ENCODE measurements at places on chromosomes 12 and 14. TPM values are rescaled to one million over a fixed set of nuclear protein-coding genes. Genes with fewer than 3 reads are reported as not detected.
A peak's percentile ranks its signal among the peaks of the same experiment; 100 is the strongest.

The OR6C68 gene
- not detected for total RNA-seq

The TSHR gene
- not detected for total RNA-seq

The IL31 gene
- not detected for total RNA-seq

The ADAM21 gene
- not detected for total RNA-seq

The SYNDIG1L gene
- total RNA-seq, result not detected

The GALNT6 gene
- total RNA-seq, result 9.8 TPM

The DMAC2L gene
- 7.2 TPM for total RNA-seq

- peak; percentile 57 for DNase-seq
- peak overlapping the region; percentile 19 for H3K27ac ChIP-seq
- no peaks in the 10 kb centered on the region for H3K36me3 ChIP-seq
- peaks cover 9% of the 10 kb centered on the region for H3K4me1 ChIP-seq
- no peaks in the 10 kb centered on the region for H3K27me3 ChIP-seq
- no peak overlapping the region for H3K4me3 ChIP-seq
Measured at GRCh38 chr12:66107451-66107915, 23.1 kb downstream of the LLPH start.

GRCh38 chr12:106070611-106071010, 68.1 kb downstream of the NUAK1 start:
- no peak overlapping the region for H3K4me3 ChIP-seq
- no peaks in the 10 kb centered on the region for H3K27me3 ChIP-seq
- H3K36me3 ChIP-seq, result peaks cover 41% of the 10 kb centered on the region

GRCh38 chr12:67747869-67748742, 99.6 kb downstream of the DYRK2 start:
- peaks cover 16% of the 10 kb centered on the region for H3K4me1 ChIP-seq
- no peaks in the 10 kb centered on the region for H3K27me3 ChIP-seq
- no peak overlapping the region for H3K4me3 ChIP-seq
- DNase-seq, result no peak
- H3K27ac ChIP-seq, result peak overlapping the region; percentile 34
- no peaks in the 10 kb centered on the region for H3K36me3 ChIP-seq

DNA sequence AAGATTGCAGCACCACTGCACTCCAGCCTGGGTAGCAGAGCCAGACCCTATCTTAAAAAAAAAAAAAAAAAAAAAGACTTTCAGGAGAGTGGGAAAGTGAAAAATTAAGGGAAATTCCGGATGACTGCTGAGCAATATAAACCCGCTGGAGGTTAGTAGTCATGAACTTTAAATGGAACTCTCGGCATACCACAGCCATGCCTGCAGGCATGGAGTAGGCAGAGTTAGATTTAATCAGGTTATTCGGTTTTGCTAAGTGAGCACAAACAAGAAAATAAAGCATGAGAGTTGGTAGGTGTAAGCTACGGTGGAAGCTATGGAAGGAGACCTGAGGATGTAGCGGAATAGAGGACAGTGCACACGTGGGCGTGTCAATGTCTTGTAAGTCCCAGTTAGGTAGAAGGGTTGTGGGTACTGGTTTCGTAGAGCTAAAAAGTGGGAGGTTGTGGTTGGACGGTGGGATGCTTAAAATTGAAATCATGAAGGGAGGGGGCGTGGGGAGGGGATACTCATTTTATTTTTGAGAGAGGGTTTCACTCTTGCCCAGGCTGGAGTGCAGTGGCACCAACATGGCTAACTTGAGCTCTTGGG, 11.8 kb upstream of the TUBA1C start:
- DNase-seq, result no peak
- H3K27ac ChIP-seq, result no peak overlapping the region
- no peaks in the 10 kb centered on the region for H3K27me3 ChIP-seq

DNA sequence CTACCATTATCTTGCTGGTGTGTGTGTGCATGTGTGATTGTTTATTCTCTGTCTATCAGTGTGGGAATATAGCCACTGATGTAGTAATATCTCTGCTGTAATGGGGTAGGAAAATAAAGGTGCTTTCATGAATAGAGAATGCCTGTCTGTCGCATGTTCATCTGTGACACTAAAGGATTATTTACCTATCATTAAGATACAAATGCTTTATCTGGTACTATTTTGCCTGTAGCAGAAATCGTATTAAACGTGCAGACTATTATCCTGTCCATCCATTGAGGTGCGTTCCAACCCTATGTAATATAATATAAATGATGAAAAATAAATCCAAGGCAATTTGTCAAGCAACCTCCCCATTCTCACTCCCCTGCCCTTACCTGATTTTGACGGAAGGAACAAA, 1215.1 kb downstream of the BCL11B start:
- H3K27ac ChIP-seq, result no peak overlapping the region
- no peaks in the 10 kb centered on the region for H3K27me3 ChIP-seq
- DNase-seq, result no peak
- H3K36me3 ChIP-seq, result no peaks in the 10 kb centered on the region
- H3K4me1 ChIP-seq, result no peaks in the 10 kb centered on the region

- DNase-seq, result no peak
- H3K4me1 ChIP-seq, result no peaks in the 10 kb centered on the region
- no peak overlapping the region for H3K27ac ChIP-seq
- H3K4me3 ChIP-seq, result no peak overlapping the region
Measured at GRCh38 chr14:105848570-105848969, 322.2 kb downstream of the TMEM121 start.

DNA sequence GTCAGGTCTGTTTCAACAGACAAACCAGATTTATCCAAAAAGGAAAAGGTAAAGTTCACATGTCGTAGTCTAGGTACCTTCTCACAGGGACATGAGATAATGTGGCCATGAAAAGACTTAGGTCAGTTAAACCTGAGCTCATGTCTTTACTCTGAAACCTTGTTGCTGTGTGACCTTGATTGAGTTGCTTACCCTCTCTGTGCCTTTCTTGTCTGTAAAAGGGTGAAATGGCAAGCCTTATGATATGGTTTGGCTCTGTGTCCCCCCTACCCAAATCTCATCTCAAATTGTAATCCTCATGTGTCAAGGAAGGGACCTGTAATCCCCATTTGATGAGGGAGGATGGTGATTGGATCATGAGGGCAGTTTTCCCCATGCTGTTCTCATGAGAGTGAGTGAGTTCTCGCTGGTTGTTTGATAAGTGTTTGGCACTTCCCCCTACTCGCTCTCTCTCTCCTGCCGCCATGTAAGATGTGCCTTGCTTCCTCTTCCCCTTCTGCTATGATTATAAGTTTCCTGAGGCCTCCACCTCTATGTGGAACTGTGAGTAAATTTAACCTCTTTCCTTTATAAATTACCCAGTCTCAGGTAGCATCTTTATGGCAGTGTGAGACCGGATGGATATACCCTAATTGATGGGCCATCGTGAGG, 299.8 kb downstream of the ADGRD1 start:
- H3K36me3 ChIP-seq, result no peaks in the 10 kb centered on the region
- no peak overlapping the region for H3K4me3 ChIP-seq
- DNase-seq, result no peak
- no peaks in the 10 kb centered on the region for H3K4me1 ChIP-seq
- H3K27me3 ChIP-seq, result no peaks in the 10 kb centered on the region

DNA sequence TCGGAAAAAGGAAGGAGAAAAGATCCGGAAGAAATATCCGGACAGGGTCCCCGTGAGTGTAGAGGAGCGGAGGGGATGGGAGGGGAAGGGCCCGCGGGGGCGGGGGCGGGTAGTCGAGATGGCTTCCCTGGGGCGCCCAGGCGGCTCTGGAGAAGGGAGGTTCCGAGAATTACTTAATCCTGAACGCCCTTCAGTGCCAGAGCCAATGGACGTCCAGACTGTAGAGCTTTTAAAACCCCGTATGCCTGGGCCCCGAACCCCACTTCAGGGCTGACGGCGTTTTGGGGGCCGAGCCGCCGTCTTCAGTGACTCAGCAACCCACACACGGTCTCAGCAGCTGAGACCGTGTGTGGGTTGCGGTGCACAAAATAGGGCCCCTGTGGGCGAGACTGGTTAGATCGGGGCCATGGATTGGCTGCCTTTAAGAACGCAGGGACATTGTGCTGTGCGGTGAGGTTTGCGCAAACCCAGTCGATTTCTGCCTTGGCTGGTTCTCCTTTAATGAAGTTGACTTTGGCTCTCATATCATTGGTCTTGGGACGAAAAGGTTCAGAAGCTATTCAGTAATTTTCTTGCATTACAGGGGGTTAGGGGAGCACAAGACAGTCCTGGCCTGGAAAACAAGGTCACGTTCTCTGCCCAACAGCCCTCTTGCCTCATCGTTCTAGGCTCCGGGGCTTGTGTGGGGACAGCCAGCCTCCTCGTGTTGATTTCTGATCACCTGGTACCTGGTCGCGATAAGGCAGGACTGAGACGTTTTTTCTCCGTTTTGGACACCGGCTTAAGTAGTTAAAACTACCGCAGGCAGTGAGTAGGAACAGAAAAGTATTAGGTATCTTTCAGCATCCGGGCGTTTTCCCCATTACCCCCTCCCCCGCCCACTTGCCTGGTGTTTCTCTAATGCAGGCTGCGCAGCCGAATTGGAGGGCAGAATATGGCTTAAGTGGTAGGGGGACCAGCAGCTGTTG, 775 bp downstream of the GABARAPL1 start:
- H3K36me3 ChIP-seq, result no peaks in the 10 kb centered on the region
- H3K4me1 ChIP-seq, result peaks cover 17% of the 10 kb centered on the region
- no peaks in the 10 kb centered on the region for H3K27me3 ChIP-seq
- H3K4me3 ChIP-seq, result peak overlapping the region; percentile 80
- peak; percentile 86 for DNase-seq

- H3K4me3 ChIP-seq, result no peak overlapping the region
- no peaks in the 10 kb centered on the region for H3K36me3 ChIP-seq
- H3K27ac ChIP-seq, result no peak overlapping the region
- DNase-seq, result no peak
Measured at GRCh38 chr14:59529189-59529588, 44.9 kb downstream of the JKAMP start.

GRCh38 chr14:95522556-95522955, 6.1 kb upstream of the SYNE3 start:
- H3K27ac ChIP-seq, result peak overlapping the region; percentile 89
- no peaks in the 10 kb centered on the region for H3K27me3 ChIP-seq
- DNase-seq, result no peak
- no peak overlapping the region for H3K4me3 ChIP-seq

GRCh38 chr12:3912863-3913262, 39.7 kb upstream of the PARP11 start:
- no peaks in the 10 kb centered on the region for H3K36me3 ChIP-seq
- H3K27me3 ChIP-seq, result no peaks in the 10 kb centered on the region
- no peak overlapping the region for H3K4me3 ChIP-seq
- no peak overlapping the region for H3K27ac ChIP-seq
- no peaks in the 10 kb centered on the region for H3K4me1 ChIP-seq

DNA sequence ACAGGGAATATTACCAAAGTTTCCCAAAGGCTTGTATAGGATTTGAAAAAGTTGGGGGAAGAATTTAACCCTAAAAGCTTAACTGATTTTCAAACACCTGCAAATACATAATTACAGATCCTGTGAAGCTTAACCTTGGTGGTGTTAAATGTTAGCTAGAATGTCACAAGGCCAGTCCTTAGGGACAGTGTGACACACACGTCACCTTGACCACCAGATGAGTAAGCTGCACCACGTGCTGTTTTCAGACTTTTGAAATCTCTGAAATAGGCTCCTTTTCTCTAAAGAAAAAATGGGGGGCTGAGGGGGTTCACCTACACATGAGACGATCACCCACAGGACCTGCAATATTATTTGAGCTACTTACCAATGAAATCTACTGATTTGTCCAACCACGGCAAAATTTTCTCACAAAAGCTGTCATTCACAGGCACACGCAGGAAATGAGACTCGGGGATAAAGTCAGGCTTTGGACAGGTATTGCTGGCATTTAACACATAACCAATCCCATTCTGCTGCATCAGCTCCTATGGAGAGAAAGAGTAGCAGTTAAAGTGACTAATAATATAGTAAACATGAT, 75.9 kb downstream of the DUSP16 start:
- no peaks in the 10 kb centered on the region for H3K36me3 ChIP-seq
- H3K4me1 ChIP-seq, result no peaks in the 10 kb centered on the region
- no peak overlapping the region for H3K4me3 ChIP-seq

All from osteoblast (primary cell).